ENCODE measurements at places on chromosomes 2 and 18.

DNA sequence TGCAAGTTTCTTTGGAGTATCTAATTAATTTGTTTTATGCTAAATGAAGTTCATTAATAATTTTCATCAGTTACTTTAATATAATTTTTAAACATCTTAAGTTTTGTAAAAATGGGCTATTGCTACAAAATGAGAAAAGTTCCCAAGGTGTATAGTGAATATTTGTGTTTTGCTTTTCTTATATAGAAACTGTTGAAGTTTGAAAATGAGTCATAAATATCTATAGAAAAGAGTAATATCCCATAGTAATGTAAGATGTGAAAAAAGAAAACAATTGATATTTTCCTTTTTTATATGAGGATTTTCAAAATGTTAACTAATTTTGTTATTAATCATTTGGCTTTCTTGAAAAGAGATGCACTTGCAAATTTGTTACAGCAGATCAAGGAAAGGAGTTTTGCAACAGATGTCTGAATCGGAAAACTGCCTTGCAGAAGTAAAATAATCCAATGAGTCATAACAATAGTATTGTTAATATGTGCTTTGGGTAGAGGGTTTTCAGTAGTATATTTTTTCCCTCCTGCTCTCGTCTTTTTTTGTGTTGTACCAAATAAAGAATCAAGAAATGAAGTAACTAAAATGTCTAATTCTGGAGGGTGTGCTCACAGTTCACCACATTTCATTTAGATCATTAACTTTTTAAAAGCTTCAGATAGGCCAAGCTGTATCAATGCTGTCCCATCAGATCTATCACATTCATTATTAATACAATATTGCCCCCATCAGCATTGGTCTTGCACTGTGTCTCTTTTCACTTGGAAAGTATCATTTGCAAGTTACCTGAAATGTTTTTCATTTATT lies 15.5 kb downstream of the DUSP19 start:
- no peak for DNase-seq

GRCh38 chr2:74625658-74626425 lies 22.3 kb downstream of the M1AP start:
- DNase-seq, result no peak

GRCh38 chr18:27206411-27206810 lies 21.3 kb upstream of the CHST9 start:
- DNase-seq, result no peak

DNA sequence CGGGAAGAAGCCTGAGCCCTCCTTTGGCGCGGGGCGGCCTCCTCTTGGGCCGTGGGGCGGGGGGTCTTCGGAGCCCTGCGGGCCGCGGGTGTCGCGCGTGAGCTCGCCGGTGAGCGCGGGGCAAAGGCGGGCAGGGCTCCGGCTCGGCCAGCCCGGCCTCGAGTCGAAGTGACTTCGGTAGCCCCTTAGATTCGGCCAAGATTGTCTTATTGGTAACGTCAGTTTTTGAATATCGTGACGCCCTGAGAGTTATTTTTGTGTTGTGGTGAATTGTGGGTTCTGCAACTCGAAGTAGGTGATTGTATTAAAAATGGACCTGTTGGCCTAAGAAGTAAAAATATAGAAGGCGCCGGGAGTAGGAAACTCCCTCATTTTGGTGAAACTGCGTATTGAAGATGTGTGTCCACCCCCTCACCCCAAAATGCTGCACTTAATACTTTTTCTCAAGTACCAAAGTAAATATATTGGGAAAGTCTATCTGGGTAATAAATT lies 669 bp downstream of the MARCHF7 start:
- DNase-seq, result no peak

DNA sequence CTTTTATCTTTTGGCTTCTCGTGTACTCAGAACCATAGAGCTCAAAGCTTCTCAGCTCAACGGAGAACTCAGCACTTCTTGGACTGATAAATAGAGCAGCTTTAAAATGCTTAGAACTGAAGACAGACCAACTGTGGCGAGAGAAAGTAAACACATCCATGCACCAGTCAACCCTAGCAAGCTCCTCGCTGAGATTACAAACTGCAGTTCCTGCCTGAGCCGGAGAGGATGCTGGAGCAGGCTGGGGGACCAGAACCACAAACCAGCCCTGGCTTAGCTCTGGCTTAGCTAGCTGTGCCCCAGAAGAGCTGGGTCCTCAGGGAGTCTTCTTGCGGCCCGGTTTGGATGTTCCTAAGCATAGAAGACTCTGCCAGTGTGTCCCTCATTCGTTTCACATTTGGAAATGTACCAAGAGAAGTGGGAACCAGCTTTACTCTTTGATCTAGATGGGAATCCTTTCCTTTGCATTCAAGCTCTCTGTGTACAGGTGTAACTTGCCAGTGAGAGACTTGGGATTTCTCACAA lies 5.6 kb downstream of the PAX8 start:
- no peak for DNase-seq

DNA sequence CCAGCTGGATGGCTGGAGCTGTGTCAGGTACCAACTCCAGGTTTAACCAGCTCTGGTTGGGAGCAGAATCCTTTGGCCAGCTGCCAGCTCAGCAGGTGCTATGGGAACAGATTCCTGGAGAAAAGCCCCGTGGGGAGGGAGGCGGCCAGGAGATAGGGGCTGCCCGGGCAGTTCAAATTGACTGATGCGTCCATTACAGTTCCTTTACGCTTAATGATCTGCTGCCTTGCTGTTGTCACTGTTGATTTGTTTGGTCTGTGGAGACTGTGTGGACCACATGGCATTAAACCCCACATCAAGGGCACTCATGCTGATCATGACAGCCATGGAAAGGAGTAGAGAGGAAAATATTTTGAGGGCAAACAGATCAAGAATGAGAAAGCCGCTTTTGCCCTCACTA lies 200.0 kb downstream of the TSN start:
- DNase-seq, result no peak

- no peak for DNase-seq
These were observed 45.4 kb downstream of the RALBP1 start for GRCh38 chr18:9520666-9521065.

GRCh38 chr2:10183146-10183675 lies 60.7 kb downstream of the RRM2 start:
- DNase-seq, result no peak

DNA sequence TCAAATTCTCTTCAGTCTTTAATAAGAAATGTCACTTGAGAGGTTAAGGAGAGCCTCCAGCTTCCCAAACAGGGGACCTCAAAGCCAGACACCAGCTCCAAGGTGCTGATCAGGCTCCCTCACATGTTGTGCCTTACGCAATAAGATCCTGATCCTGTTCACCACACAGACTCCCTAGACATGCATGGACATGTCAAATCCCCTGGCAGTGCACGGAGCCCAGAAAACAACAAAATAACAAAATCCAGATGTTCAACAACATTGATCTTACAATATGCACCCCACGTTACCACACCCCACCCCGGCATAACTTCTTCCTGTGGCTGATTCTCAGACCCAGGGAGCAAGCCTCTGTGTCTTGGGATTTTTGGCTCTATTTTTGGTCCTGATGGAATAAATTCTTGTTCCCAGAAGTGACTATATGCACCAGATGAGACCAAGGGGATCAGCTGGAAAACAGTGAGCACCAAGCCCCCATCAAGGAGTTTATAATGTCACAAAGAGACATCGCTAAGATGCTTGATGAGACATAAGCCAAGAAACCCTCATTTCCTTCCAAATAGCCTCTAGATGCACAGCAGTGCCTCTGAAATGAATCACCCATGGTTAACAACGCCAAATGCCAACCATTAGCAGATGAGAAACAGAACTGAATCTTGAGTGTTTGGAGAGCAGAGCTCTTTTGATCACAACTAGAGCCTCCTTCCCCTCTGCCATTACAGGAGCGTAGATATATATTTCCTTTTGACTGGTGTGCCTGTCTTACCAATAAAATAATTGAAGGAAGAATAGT lies 198.2 kb downstream of the PRKCE start:
- no peak for DNase-seq

DNA sequence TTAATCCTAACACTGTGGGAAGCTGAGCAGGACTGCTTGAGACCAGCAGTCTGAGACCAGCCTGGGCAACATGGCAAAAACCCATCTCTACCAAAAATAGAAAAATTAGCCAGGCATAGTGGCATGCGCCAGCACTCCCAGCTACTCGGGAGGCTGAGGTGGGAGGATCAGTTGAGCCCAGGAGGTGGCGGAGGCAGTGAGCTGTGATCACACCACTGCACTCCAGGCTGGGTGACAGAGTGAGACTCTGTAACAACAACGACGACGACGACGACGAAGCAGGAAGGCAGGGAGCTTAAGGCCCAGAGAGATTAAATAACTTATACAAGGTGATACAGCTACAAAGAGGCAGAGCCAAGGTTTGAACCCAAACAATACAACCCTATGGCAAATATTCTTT lies 37.3 kb downstream of the CFAP36 start:
- no peak for DNase-seq

- DNase-seq, result no peak
These were observed 16.1 kb downstream of the TPGS2 start for GRCh38 chr18:36812678-36813077.

- no peak for DNase-seq
These were observed 255.7 kb downstream of the CELF4 start for GRCh38 chr18:37309861-37310260.

DNA sequence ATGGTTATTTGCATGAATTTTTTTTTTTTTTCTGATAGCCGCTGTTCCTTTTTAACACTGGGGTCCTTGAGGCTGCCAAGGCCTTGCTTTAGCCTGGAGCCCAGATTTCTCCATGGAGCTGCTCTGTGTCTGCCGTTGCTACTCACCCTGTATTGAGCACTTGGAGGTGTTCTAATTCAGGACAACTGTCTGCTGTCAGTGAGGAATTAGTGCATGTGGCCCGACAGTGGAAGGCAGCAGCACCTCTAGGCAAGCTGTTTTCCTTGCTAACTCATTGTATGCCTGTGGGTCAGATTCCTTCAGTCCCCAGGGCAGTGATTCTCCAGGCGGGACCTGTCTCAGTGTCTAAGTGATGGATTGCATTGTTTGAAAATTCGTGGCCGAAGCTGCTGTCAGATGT lies 147.7 kb upstream of the DPP10 start:
- DNase-seq, result peak; percentile 48

DNA sequence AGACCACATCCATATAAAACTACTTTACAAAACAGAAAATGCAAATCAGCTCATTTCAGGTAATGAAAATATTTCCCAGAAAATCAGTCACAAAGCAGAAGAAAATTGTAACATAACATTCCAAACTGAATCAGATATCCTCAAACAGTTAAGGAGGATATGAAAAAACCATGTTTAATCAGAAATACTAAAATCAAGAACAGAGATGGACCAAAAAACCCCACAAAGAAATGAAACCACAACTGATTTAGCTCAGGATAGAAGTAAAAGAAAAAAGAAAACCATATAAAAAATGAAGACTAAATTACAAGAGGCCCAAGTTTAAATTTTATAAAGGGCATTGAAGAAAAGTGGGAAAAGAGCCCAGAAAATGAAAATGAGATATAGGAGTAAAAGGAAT lies 102.9 kb downstream of the RAB3GAP1 start:
- DNase-seq, result no peak

DNA sequence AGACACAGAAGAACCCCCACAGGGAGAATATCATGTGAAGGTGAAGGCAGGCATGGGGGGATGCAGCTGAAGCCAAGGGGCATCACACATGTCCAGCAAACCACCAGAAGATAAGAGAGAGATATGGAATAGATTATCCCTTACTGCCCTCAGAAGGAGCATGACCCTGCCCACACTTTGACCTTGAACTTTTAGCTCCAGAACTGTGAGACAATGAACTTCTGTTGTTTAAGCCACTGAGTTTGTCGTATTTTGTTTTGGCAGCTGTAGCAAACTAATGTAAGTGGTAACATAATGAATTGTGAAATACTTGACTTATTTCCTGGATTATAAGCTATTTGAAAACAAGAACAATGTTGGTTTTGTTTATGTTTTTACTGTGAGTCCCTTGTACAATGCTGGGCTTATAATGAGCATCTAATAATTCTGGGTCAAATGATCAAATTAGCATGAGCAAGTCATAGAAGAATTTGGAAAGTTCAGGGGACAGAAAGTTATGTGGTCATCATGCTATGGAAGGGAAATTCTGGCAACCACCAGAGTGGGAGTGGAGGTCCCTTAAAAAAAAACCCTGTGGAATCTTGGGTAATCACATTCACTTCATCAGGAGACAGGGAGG lies 541.0 kb upstream of the KLHL29 start:
- DNase-seq, result no peak

- DNase-seq, result no peak
These were observed 215.1 kb upstream of the THUMPD2 start for GRCh38 chr2:39994151-39994550.

DNA sequence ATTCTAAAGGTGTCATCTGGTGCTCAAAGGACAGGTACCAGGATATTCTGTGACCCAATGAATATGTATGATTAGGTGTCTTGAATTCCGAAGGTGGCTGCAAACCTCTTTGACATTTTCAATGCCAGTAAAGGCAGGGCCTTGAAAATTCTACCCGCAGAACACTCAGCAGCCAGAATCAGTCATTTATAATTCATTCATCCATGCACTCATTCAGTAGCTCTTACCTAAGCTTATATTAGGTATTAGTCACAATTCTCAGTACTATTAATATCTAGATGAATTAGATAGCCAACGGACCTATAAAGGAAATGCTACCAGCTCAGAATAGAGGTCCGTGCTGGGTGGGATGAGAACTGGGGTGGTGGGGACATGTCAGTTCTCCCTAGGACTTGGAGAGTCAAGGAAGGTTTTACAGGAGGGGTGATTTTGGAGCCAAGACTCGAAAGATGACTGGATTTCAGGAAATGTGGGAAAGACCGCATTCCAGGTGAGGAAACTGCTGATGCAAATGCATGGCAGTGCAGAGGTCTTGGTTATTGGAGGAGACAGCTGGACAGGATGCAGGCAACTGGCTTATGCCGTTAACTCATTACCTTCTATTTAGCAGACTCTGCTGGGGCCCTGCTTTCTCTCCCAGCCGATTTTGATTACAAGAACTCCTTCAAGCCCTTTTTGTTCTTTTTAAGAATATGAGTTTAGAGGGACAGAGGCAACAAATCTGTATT lies 7.2 kb downstream of the TRIB2 start:
- no peak for DNase-seq

- DNase-seq, result no peak
These were observed 121.1 kb downstream of the ACOXL start for GRCh38 chr2:110853516-110853915.

DNA sequence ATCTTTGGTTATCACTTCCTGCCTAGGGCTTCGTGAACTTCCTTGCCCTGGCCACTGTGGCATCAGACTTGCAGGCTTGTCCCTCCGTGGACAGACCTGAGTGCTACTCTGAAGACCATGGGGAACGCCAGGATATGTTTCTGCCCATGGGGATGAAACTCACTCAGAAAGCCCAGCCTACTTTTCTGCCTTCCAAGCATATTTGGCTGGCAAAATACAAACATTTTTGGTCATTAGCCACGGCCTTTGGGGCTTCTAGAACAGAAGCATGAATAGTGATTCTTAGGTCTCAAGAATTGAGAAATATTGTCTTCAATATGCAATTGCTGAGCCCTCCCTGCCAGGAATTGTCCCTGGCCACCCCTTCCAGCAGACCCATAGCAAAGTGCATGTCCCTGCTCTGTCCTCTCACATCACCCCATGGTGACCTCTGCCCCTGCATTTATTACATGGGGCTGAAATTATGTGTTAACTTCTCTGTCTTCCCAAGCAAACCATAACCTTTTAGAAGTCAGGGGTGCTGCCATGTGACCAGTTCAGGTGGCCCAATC lies 152.4 kb downstream of the OSR1 start:
- DNase-seq, result no peak

GRCh38 chr2:18987016-18987415 lies 371.4 kb downstream of the OSR1 start:
- no peak for DNase-seq

GRCh38 chr18:61764381-61764780 lies 128.4 kb downstream of the RNF152 start:
- DNase-seq, result no peak
